Retinal pigment epithelial cell (primary cell): ENCODE measurements at places on chromosomes 5 and 9.
A peak's percentile ranks its signal among the peaks of the same experiment; 100 is the strongest.

DNA sequence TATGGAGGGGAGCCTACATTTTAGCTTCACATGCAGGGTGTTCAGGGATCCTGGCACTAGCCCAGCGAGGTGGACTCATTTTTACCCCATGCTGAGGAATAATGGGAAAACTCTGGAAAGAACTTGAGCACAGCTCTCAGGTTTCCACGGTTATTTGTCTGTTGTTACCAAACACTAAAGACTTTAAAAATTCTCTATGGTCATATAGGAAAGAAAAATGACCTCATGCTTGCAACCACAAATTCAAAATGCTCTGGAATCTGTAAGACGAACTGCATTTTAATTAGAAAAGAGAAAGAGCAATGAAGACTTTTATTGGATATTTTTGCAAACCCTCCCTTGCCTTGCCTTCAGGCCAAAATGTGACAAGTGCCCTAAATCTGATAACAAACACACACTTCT is 606.9 kb downstream of the EBF1 start:
- DNase-seq, result no peak

GRCh38 chr5:45694971-45695803 is 993 bp downstream of the HCN1 start:
- DNase-seq, result no peak

- no peak for DNase-seq
Measured at GRCh38 chr9:87615136-87615535, 110.8 kb upstream of the CTSL start.

DNA sequence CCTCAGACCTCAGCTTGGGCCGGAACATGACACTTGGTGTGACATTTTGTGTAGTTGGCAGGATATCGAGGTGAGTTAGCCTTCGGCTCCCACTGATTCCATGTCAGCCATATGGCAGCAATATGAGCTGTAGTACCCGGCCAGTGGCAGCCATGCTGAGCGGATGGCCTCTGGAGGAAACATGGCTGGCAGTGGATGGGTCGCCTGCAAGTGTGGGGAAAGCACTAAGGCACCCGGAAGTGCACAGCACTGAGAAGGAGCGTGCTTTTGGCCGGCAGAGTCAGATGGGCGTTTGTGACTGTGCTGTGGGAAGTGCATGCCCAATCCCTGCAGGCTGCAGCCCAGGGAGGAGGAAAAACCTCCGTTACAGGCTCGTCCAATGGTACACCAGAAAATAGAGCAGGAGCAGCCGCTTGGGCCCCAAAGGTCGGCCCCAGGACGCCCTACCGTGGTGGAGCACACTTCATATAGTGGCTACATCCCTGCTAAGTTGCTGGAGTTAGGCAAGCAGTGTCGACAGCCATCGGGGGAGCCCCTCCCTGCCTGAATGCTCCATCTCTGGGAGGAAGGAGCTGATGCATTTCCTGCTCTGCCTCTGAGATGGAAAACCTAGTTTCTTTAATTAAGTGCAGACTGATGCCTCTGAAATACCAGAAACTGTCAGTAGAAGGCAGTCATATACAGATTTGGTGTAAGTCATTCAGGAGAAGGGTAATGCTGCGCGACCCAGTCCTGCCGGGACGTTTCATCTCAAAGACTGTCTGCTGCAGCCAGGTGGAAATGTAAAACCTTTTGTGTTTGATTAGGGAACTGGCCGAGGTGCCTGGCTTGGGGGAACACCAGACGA is 2185.8 kb upstream of the ACO1 start:
- DNase-seq, result no peak

GRCh38 chr5:154265197-154265773 is 74.8 kb downstream of the GALNT10 start:
- no peak for DNase-seq

- no peak for DNase-seq
Measured at GRCh38 chr9:84748112-84748511, 78.6 kb downstream of the NTRK2 start.

GRCh38 chr5:58113172-58113571 is 346.7 kb downstream of the PLK2 start:
- DNase-seq, result no peak

- peak; percentile 59 for DNase-seq
Measured at GRCh38 chr5:90888511-90889324, 330.1 kb downstream of the ADGRV1 start.

- no peak for DNase-seq
Measured at GRCh38 chr9:99051406-99051805, 53.5 kb upstream of the TGFBR1 start.

GRCh38 chr9:133584559-133585476 is 24.4 kb downstream of the FAM163B start:
- DNase-seq, result no peak

GRCh38 chr9:89465001-89465451 is 32.9 kb downstream of the SEMA4D start:
- no peak for DNase-seq

DNA sequence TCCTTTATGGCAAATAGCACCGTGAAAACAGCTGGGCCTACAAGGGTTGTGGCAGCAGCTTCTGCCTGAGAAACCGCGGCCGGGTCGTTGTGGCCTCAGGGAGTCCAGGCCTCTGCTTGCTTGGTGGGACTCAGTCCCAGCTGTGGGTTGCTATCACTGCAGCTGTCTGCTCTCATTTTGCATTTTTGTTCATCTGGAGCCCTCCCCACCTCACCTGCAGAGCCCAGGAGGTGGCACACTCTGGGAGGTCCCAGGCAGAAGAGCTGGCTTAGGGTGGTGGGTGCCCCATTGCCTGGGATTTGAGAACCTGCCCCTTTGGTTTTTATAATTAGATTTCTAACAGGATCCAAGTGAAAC is 138.4 kb downstream of the GADD45G start:
- no peak for DNase-seq

- DNase-seq, result no peak
Measured at GRCh38 chr9:23322392-23322791, 503.6 kb downstream of the ELAVL2 start.

- DNase-seq, result no peak
Measured at GRCh38 chr5:133840168-133840567, 128.3 kb downstream of the C5orf15 start.

GRCh38 chr5:71564895-71565294 is 22.2 kb upstream of the MCCC2 start:
- DNase-seq, result no peak

DNA sequence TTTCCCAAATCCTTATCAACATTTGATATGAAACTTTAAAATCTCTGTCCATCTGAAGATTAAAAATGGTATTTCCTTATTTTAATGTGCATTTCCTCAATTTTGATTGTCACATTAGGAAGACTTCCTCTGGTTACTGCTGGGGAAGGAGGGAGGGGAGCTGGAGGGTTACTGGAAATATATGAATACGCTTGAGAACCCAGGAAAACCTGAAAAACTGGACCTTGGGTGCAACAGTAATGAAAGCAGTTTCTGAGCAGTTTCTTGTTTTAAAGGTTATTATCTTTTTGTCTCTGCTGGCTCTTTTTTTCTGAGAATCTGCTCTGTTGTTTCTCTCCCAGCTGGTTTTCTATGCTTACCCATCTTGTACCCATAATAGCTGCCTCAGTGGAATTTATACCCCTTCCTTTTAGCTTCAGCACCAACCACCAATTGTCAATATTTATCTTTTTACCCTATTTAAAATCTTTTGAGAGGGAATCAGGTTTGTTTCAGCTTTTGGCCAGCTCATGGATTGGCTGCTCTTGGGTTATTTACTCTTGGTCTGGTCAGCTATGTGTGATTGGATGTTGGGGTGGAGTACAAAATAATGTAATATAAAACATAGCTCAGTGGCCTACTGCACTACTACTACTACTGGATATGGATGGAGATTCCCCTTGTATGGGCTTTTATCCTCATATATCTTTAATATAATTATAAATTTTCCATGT is 67.4 kb downstream of the UNC13B start:
- no peak for DNase-seq

DNA sequence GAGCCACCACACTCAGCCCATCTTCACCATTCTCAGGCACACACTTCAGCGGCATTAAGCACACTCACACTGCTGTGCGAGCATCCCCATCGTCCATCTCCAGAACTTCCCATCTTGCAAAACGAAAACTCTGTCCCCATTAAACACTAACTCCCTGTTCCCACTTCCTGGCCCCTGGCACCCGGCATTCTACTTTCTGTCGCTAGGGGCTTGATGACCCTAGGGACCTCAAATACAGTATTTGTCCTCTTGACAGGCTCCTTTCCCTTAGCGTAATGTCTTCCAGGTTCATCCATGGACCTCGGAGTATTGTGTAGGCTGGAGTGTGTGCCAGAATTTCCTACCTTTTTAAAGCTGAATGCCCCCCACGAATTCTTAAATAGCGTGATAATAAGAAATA is 14.7 kb upstream of the UBAC1 start:
- no peak for DNase-seq

GRCh38 chr9:113410207-113410864 is at the start of the genes C9orf43 and POLE3:
TSS of gene C9orf43 (plus strand) at chr9:113410747. CDS start at chr9:113413494, 2,747 bp downstream.
TSS of gene POLE3 (minus strand) at chr9:113410675. CDS start at chr9:113410293, 382 bp downstream.
- peak; percentile 85 for DNase-seq

GRCh38 chr5:127306036-127306435 is 15.4 kb downstream of the MEGF10 start:
- no peak for DNase-seq

DNA sequence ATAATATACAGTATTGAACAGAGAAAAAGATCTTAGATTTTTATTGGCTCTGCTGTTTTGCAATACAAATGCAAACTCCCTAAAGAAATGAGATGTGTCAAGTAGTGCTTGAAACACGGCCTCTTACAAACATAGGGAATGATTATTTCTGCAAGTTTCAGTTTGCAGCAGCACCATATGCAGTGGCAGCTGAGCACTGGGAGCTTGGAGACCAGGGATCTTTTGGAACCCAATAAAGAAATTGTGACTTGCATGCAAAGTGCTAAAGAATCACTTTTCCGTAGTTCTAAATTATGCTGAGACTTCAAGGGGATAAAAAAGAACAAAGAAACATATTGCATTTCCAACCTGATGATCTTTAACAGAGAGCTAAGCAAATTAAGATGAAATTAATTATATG is 674.6 kb upstream of the ZNF608 start:
- DNase-seq, result no peak

- no peak for DNase-seq
Measured at GRCh38 chr5:50702615-50703366, 36.4 kb downstream of the PARP8 start.

GRCh38 chr5:97192580-97193354 is 9.7 kb upstream of the RIOK2 start:
- peak; percentile 54 for DNase-seq

- DNase-seq, result no peak
Measured at GRCh38 chr9:105119156-105119555, 125.3 kb upstream of the SLC44A1 start.

- no peak for DNase-seq
Measured at GRCh38 chr9:69234683-69235082, 60.6 kb downstream of the TJP2 start.

DNA sequence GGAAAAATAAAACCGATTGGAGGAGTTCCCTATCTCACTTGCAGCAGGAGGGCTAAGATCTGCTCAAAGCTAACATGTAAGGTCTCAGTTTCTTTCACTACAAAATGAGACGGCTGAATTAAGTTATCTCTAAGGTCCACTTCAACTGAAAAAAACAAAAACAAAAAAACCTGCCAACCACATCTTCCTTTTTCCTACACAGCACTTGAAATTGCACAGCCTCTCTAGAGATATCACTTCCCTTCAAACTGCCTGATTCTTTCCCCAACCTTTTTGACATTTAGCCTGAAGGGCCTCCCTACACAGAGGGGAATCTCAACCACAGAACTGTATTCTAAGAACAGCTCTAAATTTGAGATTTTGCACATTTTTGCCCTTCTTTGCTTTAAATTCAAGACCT is 227.9 kb upstream of the TARS1 start:
- no peak for DNase-seq

- DNase-seq, result no peak
Measured at GRCh38 chr9:124754289-124754688, 16.8 kb downstream of the NR6A1 start.

- no peak for DNase-seq
Measured at GRCh38 chr9:16675131-16675530, 195.3 kb downstream of the BNC2 start.

DNA sequence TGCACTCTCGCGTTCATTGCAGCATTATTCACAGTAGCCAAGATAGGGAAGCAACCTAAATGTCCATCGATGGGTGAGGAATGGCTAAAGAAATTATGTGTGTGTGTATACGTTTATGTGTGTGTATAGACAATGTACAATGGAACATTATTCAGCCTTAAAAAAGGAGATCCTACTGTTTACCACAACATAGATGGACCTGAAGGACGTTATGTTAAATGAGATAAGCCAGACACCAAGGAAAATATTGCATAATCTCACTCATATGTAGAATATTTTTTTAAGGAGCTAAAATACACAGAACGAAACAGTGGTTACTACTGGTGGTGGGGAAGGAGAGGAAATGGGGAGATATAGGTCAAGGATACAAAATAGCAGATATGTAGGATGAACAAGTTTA is 2.4 kb downstream of the KIF2A start:
- DNase-seq, result no peak

GRCh38 chr5:75361310-75361709 is 24.3 kb downstream of the HMGCR start:
- DNase-seq, result no peak

- no peak for DNase-seq
Measured at GRCh38 chr9:71765693-71766092, 2.6 kb downstream of the CEMIP2 start.

DNA sequence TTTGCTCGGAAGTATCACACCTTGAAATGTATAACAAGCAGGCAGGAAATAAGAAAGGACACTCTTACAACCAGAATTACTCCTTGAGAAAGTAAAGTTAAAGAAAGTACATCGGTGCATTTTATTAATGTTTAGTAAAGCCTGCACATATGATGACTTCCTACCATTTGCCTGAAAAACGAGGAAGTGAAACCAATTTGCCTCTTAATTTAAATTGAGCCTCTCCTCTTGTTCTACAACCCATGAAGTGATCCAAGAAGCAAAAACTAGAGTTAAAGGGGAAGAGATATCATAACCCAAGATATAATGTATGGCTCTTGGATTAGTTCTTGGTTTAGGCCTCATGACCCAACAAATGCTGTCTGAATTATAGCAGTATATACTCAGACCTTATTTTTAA is 95.6 kb downstream of the GNAQ start:
- no peak for DNase-seq

- no peak for DNase-seq
Measured at GRCh38 chr5:92662741-92663140, 918.3 kb downstream of the NR2F1-AS1 start.

GRCh38 chr9:73839471-73839870 is 657.7 kb upstream of the RORB start:
- DNase-seq, result no peak

GRCh38 chr9:21119093-21119770 is 22.4 kb downstream of the IFNW1 start:
- no peak for DNase-seq

- no peak for DNase-seq
Measured at GRCh38 chr5:103021314-103021713, 98.6 kb downstream of the GIN1 start.

- no peak for DNase-seq
Measured at GRCh38 chr5:159797261-159797970, 118.9 kb upstream of the ADRA1B start.

DNA sequence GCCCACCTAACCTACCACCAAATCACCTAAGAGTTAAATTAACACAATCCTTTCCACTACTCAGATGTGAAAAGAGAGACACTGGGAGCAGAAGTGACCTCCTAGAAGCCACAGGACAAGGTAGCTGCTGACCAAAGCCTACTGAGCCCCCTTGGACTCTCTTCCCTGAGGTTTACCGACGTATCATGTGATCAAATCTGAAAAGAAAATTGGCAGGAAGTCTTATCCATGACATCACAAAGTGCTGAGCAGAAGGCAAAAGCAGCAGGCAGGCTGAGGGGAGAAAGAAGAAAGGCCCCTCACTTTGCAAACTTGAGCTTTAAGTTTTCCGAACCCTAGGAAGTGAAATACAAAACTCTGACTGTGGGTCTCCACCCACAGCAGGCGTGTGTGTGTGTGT is 11.1 kb downstream of the PRELID2 start:
- no peak for DNase-seq

- no peak for DNase-seq
Measured at GRCh38 chr5:179530069-179530998, 20.0 kb upstream of the RUFY1 start.
